LHCN-M2 (cell line): ENCODE measurements at places on chromosomes 1 and 21. TPM values are rescaled to one million over a fixed set of nuclear protein-coding genes. Genes with fewer than 3 reads are reported as not detected.

DNA sequence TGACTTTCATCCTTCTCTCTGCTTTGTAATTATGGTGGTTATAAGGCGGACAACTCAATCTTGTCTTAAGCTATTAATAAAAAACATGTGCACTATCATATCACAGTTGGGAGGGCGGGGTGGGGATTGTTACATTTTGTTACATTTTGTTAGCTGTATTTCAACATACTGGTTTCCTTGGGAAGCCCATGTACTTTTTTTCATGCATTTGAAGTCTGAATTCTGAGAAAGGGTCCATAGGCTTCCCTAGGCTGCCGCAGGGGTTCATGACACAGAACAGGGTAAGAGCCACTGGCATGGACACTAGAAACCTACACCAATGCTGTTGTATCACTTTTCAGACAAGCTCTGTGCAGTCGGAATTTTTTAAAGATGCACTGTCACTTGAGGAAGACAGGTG lies 178.8 kb downstream of the ETS2 start:
- peak; percentile 42 for DNase-seq

DNA sequence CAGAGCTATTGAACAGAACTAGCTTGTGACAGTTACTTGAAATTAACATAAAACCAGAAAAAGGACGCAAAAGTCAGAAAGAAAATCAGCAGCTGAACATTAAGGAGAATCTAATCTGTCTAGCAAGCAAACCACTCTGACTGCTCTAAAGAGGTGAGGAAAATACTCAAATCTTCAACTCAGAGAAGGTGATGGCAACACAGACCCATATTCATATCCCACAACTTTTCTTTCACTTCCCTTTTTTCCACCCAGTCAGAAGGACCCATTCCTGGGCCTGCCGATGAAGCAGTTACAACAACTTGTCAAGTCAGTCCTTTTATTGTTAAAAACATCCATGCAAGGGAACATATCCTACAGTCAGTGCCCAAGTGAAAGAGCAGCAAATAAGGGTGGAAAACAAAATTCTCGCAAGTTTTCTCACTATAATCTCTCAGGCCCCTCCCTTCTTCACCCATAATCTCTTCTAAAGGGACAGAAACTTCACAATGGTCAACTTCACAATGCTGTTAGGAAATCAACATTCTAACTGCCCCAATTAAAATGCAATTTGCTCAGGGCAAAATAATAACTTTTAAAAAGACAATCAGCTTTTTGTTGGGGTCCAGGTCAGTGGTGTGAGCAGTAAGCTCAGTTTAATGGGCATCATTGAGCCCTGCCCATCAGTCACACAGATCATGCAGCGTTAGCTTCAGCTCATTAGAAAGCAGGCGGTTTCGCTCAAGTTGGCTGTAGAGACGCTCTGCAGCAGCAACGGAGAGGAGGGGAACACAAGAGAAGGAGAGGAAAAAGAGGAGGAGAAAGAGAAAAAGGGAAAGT lies 3.6 kb upstream of the NUP210L start:
- no peak for DNase-seq

DNA sequence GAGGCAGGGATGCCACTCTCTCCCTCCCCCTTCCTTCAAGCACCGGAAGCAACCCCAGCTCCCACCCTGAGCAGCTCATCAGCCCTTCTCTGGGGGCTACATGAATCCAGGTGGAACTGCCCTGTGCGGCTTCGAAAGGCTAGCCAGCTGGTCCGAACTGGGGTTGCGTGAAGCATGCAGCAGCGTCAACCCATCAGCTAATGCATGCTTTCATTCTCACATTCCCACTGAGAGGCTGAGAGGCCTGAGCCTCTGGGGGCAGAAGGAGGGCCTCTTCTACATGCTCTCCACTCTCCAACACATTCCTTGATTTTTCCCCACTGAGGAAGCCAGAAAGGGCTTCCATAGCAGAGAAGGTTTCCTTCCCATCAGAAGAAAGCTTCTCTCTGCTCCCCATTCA lies 5.6 kb downstream of the RXRG start:
- no peak for DNase-seq

DNA sequence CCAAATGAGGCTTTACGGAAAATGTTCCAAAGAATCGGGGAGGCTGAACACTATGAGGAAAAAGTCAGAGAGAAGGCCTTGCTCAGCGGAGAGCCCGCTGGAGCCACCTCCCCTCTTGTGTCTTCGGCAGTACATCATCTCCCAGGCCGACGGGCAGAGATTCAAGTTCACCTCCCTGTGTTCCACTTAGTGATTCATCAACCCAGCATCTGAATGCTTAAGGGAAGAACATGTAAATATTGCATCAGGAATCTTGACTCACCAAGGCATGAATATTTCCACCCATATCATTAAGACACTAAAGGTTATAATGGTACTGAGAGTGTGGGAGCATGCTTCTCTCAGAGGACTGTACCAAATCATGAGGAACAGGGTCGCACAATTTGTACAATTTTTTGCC lies 172.5 kb downstream of the ST6GALNAC5 start:
- DNase-seq, result peak; percentile 96

- DNase-seq, result no peak
Measured at GRCh38 chr1:27864264-27864895, 8.0 kb upstream of the THEMIS2 start.

GRCh38 chr21:39452207-39452969 lies 618 bp downstream of the SH3BGR start:
- peak; percentile 40 for DNase-seq

GRCh38 chr1:233695901-233696300 lies 82.0 kb downstream of the KCNK1 start:
- DNase-seq, result no peak

The CFAP141 gene
- not detected in 2 replicates for total RNA-seq

- peak; percentile 100 for DNase-seq
Measured at GRCh38 chr1:246782120-246782900, 58.1 kb downstream of the SCCPDH start.
